ENCODE measurements at places on chromosomes 2 and 18.

- DNase-seq = no peak
Observed at GRCh38 chr2:104004821-104005220, 849.1 kb upstream of the POU3F3 start.

GRCh38 chr18:61651880-61652268, 240.9 kb downstream of the RNF152 start:
- no peak for DNase-seq

DNA sequence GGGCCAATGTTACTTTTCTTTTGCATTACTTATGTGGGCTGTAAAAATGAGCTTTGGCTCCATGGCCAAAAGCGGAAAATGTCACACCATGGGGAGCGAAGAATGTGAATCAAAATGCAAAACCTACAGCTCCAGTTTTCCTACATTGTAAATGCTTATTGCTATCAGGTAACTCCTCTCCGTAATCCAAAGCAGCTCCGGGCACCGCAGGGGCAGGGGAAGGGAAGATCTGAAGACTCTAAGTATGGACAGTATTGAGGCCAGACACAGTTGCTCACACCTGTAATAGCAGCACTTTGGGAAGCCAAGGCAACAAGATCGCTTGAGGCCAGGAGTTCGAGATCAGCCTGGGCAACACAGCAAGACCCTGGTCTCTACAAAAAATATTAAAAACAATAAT, 7.1 kb upstream of the AGFG1 start:
- no peak for DNase-seq

GRCh38 chr2:138079976-138080375, 115.7 kb downstream of the HNMT start:
- no peak for DNase-seq

DNA sequence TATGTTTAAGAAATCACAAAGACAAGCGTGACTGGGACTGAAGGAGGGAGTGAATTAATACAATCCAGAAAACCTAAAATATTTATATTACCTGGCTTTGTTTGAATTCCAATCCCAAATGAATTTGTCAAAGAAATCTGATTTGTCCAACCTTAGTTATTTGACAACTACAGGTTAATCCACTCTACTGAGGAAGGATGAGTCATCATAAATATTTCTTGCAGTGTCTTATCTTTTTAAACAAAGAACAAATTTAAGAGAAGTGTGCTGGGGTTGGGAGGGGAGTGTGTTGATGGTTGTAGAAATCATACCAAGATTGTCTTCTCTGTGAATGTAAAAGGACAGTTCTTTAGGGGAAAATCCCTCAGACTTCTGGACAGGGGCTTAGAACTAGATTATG, 1106.3 kb upstream of the SLC39A10 start:
- DNase-seq = no peak

DNA sequence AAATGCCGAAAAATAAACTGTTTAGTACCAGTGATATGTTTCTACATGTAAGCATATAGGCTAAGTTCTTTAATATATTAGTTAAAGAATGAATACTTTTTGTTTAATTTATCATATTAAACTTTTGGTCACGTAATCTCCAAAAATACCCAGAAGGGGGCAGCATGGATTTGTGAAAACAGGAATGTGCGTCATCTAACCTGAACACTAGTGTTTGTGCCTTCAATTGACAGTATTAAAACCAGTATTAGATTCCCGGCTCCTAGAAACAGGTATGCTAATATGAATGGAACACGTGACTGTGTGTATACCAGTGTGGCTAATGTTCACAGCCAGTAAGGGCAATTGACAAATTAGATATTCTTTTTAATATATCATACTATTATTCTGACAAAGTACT, 51.8 kb downstream of the WDR7 start:
- DNase-seq = peak; percentile 4

GRCh38 chr2:75844651-75845050, 133.9 kb upstream of the GCFC2 start:
- DNase-seq = no peak

GRCh38 chr2:24724111-24724775, 68.9 kb downstream of the PTRHD1 start:
- DNase-seq = no peak

DNA sequence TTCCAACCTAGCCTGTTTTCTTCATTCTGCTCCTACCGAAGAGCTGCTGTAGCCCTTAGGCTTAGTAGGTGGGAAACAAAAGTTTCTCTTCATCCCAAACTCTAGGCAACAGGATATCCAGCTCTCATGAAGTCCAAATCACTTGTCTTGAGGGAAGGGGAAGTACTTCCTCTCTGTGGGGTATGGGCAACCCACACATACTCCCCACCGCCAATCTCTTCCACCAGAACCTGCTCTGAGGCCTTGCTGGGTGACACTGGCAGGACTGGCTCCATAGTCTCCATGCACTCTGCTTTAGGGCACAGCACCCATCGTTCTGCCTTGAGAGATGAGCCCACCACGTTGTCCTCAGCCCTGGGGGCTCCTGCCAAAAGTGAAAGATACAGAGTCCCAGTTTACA, 173.0 kb downstream of the NCK2 start:
- DNase-seq = no peak

- DNase-seq = peak; percentile 60
Observed at GRCh38 chr2:237434866-237435311, 20.9 kb upstream of the COL6A3 start.

GRCh38 chr18:2994603-2995432, 18.1 kb downstream of the LPIN2 start:
- DNase-seq = peak; percentile 62

DNA sequence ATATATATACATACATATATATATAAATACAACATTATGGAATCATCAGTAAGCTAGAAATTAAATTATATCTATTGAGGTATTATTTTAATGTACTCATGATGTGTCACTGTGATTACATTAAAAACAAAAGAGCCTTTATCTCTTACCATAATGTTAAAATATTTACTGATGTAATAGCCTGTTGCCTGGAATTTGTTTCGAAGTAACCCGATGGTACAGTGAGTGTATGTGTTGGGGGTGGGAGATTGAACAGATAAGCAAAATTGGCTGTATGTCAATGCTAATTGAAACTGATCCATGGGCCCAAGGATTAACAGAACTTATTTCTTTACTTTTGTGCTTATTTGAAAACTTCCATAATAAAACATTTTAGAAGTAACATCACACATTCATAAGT, 1473.2 kb downstream of the LRP1B start:
- DNase-seq = no peak

- no peak for DNase-seq
Observed at GRCh38 chr18:46226461-46226860, 122.3 kb downstream of the HAUS1 start.

DNA sequence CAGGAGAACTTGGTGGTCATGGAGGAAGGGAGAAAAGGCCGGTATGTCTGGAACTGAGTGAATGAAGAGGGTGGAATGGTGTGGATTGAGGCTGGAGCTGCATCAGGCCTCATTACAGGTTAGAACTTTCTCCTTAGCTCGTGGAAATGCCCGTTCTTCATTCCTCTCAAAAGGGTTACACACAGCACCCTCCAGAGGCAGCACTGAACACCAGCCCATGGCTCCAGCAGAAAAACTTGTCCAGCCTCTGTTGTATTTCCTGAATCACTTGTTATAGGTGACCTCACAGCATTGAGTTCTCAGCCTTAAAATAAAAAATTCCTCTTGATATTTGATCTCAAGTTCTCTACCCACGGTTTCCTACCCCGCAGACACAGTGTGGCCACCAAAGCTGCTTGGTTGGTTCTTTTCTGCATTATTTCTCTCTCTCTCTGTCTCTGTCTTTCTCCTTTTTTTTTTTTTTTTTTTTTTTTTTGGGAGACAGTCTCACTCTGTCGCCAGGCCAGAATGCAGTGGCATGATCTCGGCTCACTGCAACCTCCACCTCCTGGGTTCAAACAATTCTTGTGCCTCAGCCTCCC, 89.6 kb downstream of the ITGB1BP1 start:
- DNase-seq = no peak

DNA sequence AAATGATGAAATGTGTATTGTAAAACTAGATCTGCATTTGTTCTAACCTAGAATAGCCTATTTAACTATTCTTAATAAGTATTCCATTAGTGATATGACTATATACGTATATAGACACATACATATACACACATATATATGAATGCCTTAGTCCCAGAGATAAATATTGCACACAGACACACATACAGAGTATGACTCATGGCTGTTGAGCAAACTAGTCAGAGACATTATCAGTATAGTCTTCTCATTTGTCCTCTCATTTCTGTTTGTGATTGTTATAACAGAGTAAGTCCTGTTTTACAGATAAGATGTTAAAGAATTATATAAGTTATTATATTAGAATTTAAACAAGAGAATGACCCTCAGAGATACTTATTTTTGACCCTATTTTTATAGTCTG, 202.5 kb downstream of the CCDC102B start:
- DNase-seq = no peak

DNA sequence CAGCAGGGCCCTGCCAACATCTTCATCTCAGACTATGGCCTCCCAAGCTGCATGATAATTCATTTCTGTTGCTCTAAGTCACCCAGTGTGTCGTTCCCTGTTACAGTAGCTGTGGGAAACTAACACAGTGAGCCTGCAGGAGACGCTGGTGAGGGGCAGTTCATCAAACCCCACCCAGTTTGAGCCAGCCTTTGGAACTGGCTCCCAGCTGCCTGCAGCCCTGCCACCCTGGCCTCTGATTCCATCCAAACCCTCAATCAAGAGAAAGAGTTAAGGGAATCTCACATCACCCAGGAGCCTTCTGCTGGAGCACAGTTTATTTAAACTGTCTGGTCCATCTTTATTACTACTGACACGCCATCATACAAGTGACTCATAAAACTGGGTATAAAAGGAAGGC, 64.9 kb upstream of the ZCCHC2 start:
- no peak for DNase-seq

DNA sequence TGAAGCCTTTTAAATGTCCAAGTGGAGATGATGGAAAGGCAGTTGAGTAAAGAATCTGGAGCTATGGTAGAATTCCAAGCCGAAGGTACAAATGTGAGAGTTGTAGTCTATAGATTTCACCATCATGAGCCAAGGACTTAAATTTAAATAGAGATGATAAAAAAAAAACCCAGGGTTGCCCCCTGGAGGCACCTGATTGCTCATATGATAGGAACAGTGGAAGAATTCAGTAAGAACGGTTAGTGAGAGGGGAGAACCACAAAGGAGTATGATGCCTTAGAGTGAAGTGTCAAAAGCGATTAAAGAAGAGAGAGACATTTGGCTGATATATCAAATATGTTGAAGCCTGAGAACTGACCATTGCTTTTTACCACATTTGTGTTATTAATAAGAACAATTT, 11.9 kb downstream of the NYAP2 start:
- no peak for DNase-seq

GRCh38 chr18:34550902-34551301, 159.2 kb upstream of the DTNA start:
- DNase-seq = no peak

DNA sequence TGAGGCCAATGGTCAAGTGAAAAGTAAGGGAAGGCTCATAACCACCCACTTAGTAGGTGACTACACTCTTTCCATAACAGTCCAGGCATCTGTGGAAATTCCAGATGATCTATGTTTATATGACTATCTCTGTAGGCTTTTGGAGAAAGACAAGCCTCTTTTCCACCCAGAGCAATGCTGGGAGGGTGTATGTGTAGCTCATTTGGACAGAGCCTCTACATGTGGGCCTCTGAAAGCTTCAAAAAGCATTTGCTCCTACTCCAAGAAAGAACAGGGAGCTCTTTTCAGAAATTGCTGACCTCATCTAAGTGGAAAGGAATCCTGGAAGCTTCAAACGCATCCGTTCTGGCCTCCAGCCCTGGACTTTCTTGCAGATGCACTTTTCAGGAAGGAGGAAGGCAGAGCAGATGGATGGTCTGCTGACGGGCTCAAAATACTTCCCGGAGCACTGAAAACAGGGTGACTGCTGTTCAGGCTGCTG, 308.7 kb downstream of the LRATD1 start:
- DNase-seq = no peak

Measured in CD4-positive, alpha-beta T cell (primary cell).